ENCODE measurements at places on chromosomes 7 and 10. TPM values are rescaled to one million over a fixed set of nuclear protein-coding genes. Genes with fewer than 3 reads are reported as not detected.
A peak's percentile ranks its signal among the peaks of the same experiment; 100 is the strongest.

GRCh38 chr10:48800007-48800675 lies 115.5 kb downstream of the WDFY4 start:
- no peak for DNase-seq

DNA sequence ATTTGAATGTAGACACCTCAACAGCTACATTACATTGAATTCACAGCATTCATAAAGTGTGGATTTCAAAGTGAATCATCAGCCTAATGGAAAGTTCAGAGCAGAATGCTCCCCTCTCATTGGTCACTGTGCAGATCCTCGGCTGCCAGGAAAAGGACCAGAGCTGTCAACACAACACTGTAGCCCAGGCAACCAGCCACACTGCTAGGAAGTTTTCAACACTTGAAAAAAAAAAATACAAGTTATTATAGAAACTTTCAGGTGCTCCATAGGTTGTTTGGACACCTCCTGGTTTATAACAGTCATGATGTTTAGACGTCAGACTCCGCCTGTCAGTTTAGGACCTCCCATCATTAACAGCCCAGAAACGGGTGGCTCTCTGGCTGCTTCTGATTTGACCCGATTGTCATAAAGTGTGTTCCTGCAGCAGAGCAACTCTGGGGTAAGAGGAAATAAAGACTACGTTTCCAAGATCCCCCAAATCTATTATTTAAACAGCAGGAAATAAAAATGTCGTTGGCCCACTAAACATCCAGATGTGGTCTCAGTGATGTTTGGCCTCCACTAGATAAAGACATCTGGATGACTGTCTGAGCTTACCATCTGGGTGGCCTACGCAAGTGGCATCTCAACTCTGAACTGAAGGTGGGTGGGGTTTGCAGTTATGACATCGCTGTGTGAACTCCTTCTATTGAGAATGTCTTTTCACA lies 117.4 kb downstream of the CABCOCO1 start:
- no peak for DNase-seq

DNA sequence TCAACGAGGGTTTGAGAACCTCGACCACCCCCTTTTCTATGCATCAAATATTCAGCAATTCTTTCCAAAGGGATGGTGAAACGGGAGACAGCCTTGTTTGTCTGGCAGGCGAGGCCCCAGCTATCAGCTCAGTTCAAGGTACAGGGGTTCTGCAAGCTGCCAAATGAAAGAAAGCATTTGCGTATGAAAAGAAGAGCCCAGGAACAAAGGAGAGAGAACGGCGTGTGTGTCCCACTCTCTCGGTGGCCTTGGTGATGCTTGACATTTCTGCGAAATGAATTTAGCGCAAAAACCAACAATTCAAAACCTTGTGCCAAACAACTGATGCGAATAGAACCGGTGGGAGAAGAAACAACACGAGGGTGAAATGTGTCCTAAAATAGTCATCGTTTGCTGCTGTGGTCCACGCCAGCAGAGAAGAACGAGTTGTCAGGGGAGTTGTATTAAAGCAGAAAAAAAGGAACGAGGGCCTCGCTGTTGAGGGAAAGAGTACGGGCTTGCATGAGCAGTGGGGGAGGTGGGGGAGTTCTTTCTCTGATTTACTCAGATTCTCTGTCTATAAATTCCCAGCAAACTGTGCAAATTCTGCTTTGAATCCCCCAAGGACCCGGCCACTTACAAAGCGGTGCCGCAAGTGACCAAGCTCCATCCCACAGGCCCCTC lies 97.7 kb downstream of the TMEM130 start:
- DNase-seq = no peak

- no peak for DNase-seq
Observed at GRCh38 chr10:114374053-114374791, 30.1 kb downstream of the AFAP1L2 start.

GRCh38 chr10:130958981-130959751 lies 352.4 kb downstream of the TCERG1L start:
- DNase-seq = no peak

DNA sequence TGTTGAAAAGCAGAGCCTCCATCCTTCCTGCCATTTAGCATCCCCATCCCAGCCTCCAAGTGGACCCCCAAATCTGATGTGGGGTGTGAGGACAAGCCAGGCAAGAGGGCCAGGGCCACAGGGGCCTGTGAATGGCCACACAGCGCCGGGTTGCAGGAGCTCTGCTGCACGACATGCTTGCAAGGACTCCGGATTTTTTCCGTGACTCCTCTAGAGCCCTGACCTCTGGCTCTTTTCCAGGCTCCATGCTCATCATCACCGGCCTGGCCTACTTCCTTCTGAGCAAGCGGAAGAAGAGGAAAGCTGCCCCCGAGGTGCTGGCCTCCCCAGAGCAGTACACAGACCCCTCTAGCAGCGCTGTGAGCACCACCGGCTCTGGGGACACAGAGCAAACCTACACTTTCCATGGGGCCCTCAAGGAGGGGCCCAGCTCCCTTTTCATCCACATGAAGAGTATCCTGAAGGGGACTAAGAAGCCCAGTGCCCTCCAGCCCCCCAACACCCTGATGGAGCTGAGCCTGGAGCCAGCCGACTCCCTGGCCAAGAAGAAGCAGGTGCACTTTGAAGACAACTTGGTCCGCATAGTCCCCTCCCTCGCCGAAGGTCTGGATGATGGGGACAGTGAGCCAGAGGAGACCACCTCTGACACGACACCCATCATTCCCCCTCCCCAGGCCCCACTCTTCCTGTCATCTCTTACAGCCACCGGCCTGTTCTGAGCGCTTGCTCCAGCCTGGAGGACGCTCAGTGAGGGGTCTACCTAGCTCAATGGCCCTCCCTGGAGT lies 23.5 kb downstream of the TMEM72 start:
- DNase-seq = no peak

GRCh38 chr10:21757185-21757901 lies 223.3 kb downstream of the MLLT10 start:
- no peak for DNase-seq

DNA sequence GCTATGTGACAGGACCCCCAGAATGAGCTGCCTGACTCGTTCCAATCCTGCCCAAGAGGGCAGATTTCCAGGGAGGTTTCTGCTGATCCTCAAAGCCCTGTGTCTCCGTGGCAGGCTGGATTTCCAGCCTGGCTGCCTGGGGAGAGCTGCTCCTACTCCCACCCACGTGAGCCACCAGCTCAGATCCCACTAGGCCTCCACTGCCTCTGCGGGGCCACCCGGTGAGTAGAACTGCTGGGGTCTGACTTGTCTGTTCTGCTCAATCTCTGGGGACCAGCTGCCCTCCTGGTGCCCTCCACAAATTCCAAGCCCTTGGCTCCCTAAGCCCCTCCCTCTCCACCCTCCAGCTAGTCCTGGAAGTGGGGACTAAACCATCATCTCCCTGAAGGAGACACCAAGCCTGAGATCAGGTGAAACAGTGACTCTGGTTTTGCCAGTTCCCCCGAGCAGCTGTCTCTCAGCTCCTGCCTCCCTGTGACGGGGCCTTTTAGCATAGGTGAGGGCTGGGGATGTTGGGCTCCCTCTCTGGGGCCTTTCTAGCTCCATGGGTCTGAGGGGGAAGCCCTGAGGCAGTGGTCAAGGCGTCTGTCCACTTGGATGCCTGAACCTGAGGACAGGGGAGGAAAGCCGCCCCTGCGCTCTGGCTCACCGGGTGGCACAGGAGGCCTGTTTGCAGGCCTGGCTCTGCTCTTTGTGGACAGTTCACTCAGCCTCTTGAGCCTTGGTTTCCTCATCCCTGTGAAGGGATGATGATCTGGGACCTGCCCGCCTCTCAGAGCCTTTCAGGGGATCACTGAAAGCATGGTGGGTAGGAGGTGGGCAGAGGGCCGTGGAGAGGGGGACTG lies 5.6 kb downstream of the FAM241B start:
- DNase-seq = no peak

DNA sequence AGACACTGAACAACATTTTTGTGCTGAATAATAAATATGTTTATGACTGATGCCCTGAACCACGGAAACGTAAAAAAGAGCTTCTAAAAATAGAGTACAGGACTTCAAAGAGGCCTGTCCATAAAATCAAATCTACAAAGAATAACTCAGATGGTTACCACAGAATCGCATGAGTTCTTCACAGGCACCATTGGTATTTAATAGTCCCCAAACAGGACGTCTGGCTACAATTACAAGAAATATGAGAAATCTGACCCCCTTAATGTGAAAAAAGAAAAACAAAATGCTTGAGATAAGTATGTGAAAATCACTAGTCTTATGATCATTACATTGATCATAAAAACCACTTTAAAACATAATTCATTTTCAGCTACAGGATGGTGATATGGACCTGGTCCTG lies 20.8 kb downstream of the CYTH3 start:
- DNase-seq = no peak

- no peak for DNase-seq
Observed at GRCh38 chr7:122643250-122643649, 55.7 kb downstream of the RNF133 start.

GRCh38 chr7:157238087-157238486 lies 98.7 kb upstream of the DNAJB6 start:
- DNase-seq = no peak

- no peak for DNase-seq
Observed at GRCh38 chr10:14328881-14329672, 1.6 kb downstream of the FRMD4A start.

DNA sequence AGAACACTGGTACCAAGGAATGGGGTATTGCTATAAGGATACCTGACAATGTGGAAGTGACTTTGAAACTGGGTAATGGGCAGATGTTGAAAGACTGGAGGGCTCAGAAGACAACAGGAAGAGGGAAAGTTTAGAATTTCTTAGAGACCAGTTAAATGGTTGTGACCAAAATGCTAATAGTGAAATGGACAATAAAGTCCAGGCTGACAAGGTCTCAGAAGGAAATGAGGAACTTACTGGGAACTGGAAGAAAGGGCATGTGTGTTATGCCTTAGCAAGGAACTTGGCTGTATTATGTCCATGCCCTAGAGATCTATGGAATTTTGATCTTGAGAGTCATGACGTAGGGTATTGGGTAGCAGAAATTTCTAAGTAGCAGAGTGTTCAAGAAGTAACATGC lies 38.0 kb downstream of the FAM149B1 start:
- DNase-seq = no peak

GRCh38 chr7:29988424-29989256 lies 961 bp downstream of the SCRN1 start:
- no peak for DNase-seq

- DNase-seq = no peak
Observed at GRCh38 chr10:114635797-114636550, 22.1 kb downstream of the ABLIM1 start.

DNA sequence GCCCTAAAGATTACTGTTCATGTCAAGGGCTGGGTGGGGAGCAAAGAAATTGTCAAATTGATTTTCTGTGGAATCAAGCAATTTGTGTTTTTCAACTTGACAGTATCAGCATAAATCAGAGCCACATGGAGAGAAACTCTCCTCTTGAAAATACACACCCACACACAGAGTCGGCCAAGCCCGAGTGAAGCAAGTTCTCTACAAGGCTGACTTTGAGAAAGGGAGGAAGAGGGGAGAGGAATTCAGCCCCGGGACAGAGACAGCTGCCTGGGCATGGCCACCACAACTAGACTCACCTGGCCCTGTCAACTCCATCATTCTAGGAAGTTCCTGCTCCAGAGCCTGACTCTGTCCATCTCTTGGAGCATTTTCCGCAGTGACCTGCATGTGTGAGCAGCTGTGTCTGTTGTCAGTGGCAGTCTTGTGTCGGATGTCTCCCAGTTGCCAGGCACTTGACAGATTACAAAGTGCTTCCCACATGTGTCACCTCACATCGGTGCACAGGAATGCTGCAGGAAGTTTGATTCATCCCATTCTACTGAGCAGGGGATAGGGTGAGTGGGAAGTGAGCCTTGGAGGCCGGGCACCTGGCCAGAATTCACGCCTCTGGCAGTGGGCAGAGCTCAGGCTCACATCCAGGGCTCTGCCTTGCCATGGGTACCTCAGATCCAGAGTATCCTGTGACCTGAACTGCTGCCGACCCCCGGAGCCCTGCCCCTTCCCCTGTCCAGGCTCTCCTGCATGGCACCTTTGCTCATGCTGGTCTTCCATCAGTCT lies 37.9 kb downstream of the ADAM12 start:
- DNase-seq = no peak

DNA sequence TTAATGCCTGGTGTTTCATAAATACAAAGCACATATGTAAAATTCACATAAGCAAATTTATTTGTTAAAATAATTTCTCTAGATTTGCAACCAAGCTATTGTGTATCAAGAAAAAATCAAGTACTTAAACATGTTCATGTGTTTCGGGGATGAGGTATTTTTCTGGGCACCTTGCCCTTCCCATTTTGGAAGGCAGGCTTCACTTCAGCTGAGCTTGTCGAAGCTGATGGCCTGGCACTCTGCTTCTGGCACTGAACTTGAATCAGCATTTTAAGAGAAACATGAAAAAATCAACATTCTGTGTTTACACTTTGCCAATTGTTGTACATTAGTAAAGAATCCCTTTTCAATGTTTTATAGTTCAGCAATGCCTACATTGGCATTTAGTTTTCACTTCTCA lies 179.1 kb upstream of the STEAP4 start:
- no peak for DNase-seq

- no peak for DNase-seq
Observed at GRCh38 chr7:115748123-115748738, 282.3 kb downstream of the TFEC start.

DNA sequence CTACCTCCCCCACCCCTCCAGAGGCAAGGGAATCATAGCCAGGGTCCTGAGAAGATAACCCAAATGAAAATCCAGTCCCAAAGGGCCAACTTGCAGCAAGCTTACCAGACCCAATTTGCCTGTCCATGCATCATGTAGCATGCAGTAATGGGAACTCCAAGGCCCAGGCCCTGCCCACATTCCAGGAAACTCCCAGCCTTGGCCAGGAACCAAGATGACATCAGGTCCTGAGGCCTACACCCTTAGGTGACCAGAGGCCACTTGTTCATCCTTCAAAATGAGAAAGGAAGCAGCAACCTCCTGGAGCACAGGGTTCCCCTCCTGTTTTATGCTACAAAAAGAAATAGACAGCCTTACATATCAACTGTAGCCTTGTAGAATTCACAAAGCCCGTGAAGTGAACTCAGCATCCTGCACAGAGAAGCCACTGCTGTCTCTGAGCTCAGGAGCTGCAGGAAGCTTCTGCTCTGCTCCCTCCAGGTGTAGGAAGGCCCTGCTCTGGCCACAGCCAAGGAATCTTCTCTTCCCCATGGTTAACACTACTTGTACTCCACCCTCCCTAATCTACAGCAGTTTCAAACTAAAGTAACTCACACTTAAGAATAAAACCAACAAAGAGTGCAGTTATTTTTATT lies 30.3 kb upstream of the GRB10 start:
- DNase-seq = peak; percentile 54

CHCHD2 gene
- total RNA-seq = 287 TPM

PNPLA8 gene
- 77.3 TPM for total RNA-seq

LMOD2 gene
- total RNA-seq = not detected

LRRN3 gene
- 1.7 TPM for total RNA-seq

HABP2 gene
- not detected for total RNA-seq

SFTPA1 gene
- not detected for total RNA-seq

TRIM73 gene
- total RNA-seq = 0.84 TPM

BEND7 gene
- 22.2 TPM for total RNA-seq

GNG11 gene
- 23.9 TPM for total RNA-seq
